HTR-8/SVneo (cell line): ENCODE measurements at places on chromosomes 7 and 10.

GRCh38 chr10:103451091-103451813 is 918 bp downstream of the CALHM2 start:
- DNase-seq = peak; percentile 81

DNA sequence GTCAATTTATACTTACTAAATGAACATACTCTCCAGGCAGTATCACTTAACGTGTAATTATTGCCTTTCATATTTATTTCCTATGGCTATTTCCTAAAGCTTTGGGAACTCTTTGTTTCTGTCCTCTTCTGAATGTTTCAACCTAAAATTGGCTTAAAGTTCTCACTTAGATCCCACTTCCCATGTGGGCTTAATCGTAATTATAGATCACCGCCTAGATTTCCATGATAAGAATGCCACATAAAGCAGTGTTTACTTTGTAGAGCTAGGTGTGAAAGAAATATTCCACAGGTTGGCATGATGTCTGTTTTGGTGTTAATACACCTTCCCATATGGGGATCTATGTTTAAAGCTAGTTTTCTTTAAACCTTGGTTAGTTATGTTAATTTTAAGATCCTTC is 1.5 kb downstream of the HDAC9 start:
- DNase-seq = no peak

DNA sequence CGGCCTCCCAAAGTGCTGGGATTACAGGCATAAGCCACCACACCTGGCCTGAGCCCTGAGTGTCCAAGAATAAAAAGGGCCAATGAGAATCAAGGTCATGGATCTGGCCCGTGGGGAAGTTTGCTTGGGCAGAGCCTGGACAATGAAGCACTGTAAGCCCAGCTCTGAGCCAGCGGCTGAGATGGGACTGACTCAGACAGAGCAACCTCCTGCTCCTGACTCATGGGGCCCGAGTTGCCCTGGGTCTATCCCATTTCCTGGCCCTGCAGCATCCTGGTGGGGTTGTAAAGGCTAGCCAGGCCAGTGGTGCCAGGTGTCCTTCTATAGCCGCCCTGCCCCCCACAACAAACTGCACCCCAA is 5.2 kb upstream of the MYH16 start:
- peak; percentile 46 for DNase-seq

GRCh38 chr7:80040752-80041151 is 93.9 kb upstream of the GNAI1 start:
- no peak for DNase-seq

- DNase-seq = no peak
Observed at GRCh38 chr10:58627392-58627791, 114.7 kb downstream of the BICC1 start.
